Stimulated activated CD4-positive, alpha-beta T cell treated with anti-CD3 and anti-CD28 coated beads, TNF-alpha, amount 100 ng/mL, for 1 hour (primary cell): ENCODE measurements at places on chromosomes 2 and 18.

DNA sequence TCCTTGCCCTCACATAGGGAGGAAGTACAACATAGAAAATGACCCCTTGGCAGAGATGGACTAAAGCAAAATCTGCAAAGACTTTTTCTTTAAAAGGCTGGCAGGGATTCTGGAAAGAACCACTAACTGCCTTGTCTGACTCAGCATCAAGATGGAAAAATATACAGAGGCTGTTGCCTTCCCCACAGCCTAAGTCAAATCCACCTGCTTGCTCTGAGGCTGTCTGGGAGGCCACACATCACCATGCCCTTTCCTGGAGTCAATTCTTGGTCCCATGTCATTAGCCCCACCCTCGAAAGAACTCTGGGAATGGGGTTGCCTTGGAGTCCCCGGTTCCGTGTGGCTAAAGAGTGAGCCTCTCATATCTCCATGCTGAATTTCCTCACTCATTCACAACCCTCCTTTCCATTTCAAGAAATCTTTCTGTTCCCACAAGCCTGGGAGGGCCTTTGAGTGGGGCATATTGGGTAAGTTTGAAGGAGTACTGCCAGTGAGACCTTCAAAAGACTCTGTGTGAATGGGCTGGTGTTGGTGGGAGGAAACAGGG, 39.4 kb downstream of the BMP10 start:
- DNase-seq: no peak

- DNase-seq: no peak
These were observed 826 bp downstream of the KCNE4 start for GRCh38 chr2:223052548-223053483.

- no peak for DNase-seq
These were observed 122.7 kb downstream of the TCF4 start for GRCh38 chr18:55465313-55465712.

DNA sequence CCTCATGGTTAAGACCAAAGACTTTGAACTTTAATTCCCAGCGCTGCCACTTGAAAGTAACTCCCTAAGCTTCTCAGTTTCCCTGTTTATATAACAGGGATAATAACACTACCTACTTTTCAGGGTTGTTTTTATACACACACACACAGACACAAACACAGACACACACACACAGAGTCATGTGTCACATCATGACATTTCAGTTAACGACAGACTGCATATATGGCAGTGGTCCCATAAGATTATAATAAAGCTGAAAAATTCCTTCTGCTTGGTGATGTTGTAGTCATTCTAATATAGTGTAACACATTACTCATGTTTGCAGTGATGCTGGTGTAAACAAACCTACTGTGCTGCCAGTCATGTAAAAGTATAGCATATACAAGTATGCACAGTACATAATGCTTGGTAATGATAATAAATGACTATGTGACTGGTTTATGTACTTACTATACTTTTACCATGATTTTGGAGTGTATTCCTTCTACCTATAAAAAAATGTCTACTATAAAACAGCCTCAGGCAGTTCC, 89.2 kb upstream of the ITGA4 start:
- no peak for DNase-seq

DNA sequence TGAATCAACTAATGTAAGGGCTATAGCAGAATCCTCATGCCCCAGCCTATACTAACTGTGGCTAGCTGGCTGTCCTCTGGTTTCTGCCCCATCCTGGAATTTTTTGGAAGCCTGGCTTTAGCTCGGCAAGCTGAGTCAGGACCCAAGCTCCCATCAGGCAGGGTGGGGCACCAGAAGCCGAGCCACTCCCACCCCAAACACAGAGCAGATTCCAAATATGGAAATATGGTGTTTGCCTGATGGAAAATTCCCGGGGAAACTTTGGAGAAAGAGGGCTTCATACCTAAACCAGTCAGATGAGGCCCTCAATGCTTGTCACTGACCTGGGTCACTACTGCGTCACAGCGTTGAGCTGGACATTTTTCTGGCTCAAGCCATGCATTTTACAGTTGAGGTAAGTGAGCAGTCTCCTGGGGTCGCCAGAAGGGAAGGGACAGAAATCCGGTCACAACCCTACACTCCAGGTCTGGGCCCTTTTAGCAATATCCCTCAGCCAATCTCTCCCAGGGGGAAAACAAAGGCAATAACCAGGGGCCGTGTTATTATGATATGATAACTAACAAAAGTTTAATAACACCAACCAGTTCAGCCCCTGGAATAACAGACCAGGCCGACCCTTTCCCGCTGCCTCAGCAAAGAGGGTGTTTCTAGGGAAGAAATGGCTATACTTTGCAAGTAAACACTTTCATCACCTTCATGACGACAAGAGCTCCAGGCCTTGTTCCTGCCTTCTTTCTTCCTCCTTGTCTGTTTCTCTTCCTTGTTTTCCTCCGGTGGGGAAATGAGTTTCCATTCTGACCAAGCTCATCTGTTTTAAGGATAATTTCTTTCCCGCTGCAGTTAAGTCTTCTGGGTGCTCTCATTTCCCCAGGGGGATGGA, 37.7 kb downstream of the PSD4 start:
- no peak for DNase-seq

DNA sequence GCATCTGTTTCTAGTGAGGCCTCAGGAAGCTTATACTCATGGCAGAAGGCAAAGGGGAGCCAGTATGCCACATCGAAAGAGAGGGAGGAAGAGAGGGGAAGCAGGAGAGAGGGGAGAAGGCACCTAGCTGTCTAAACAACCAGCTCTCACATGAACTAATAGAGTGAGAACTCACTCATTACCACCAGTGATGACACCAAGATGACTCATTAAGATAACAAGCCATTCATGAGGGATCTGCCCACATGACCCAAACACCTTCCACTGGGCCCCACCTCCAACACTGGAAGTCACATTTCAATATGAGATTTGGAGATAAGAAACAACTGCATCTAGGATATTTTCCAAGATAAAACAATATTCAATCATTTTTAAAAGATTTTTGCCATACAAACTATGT, 753.9 kb upstream of the ZEB2 start:
- no peak for DNase-seq

DNA sequence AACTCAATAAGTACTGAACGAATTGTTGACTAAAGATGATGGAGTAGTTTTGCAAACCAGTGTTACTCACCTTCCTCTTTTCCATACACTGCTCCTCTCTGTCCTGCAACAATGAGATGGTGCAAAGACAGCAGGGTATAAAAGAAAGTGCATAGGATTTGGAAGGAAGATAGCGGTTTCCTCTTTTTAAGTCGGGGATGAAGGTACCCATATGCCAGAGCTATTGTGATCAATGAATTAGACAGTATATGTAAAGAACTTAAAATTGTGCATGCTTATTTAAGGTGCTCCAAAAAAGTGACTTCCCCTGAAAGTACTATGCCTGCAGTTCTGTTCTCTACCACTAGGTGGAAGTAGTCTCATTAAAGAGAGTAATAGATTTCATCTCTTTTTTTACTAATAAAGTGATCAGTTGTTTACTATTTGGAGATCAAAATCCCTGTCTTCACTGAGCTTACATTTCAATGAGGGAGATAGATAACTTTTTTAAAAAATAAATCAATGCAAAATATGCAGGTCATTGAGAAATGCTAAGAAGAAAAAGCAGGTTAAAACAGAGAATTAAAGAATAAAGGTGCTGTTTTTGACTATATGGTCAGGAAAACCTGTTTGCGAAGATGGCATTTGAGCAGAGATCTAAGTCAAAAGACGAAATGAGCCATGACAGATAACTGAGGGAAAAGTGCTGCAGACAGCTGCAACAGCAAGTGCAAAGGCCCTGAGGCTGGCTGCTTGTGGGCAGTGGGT, 339.7 kb upstream of the SLC14A2 start:
- no peak for DNase-seq

DNA sequence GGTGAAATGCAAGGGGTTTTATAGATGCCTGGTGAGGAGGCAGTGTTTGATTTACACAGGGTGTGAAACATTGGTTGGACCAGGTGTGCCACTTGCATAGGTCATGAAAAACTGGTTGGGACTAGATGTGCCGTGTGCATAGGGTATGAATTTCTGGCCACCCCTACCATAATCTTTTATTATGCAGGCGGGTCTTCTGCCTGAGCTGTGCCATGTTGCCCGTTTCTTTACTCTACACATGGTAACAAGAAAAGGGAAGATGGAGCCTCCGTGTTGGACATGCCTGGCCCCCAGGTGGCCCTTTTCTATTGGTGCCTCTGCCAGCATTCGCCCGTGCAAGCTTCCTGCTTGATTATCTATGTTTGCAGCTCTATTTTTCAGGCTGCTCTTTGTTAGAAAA, 805.4 kb downstream of the TRIB2 start:
- no peak for DNase-seq
